ENCODE measurements at places on chromosomes 1 and 21. TPM values are rescaled to one million over a fixed set of nuclear protein-coding genes. Genes with fewer than 3 reads are reported as not detected.

PADI4 gene
- total RNA-seq = 1.9 TPM

DNA sequence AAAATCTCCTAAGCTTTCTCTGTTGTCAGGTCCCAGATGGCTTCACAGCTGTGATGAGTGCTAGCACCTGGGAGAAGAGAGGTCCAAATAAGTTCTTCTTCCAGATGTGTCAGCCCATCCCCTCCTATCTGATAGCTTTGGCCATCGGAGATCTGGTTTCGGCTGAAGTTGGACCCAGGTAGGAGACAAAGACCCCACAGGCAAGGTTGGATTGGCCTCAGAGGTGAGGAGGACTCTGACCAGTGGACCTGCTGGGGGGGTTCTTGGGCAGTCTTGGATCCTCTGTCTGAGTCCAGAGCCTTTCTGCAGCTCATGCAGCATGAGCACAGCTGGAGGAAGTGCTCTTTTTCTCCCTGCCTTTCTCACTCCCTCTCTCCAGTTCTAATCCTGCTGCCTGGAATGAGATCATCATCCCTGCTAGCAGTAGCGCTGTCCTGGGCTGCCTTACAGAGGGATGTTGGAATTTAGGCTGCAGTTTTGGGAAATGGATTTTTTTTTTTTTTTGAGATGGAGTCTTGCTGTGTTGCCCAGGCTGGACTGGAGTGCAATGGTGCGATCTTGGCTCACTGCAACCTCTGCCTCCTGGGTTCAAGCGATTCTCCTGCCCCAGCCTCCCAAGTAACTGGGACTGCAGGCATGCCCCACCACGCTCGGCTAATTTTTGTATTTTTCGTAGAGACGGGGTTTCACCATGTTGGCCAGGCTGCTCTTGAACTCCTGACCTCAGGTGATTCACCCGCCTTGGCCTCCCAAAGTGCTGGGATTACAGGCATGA, 7.1 kb downstream of the RNPEP start:
- no peak for DNase-seq
- H3K27me3 ChIP-seq = no peaks in the 10 kb centered on the region
- peaks cover 4% of the 10 kb centered on the region for H3K4me1 ChIP-seq
- no peak overlapping the region for H3K27ac ChIP-seq
- no peak overlapping the region for H3K4me3 ChIP-seq

- DNase-seq = no peak
- no peak overlapping the region for H3K4me3 ChIP-seq
- H3K27me3 ChIP-seq = no peaks in the 10 kb centered on the region
- H3K4me1 ChIP-seq = peaks cover 50% of the 10 kb centered on the region
- H3K36me3 ChIP-seq = no peaks in the 10 kb centered on the region
Measured at GRCh38 chr1:109824349-109825115, 60.8 kb upstream of the EPS8L3 start.

MECR gene
- total RNA-seq = 37.0 TPM

- H3K27ac ChIP-seq = no peak overlapping the region
- H3K36me3 ChIP-seq = no peaks in the 10 kb centered on the region
- DNase-seq = no peak
- H3K4me1 ChIP-seq = no peaks in the 10 kb centered on the region
- no peaks in the 10 kb centered on the region for H3K27me3 ChIP-seq
Measured at GRCh38 chr1:3193811-3194210, 124.8 kb downstream of the PRDM16 start.

UBE4B gene
- total RNA-seq = 25.6 TPM

GRCh38 chr1:43484367-43484766, 30.6 kb upstream of the HYI start:
- no peaks in the 10 kb centered on the region for H3K4me1 ChIP-seq
- H3K27me3 ChIP-seq = peaks cover 8% of the 10 kb centered on the region
- no peak overlapping the region for H3K27ac ChIP-seq
- peaks cover 8% of the 10 kb centered on the region for H3K36me3 ChIP-seq
- DNase-seq = no peak

TTC34 gene
- total RNA-seq = 0.88 TPM

DNA sequence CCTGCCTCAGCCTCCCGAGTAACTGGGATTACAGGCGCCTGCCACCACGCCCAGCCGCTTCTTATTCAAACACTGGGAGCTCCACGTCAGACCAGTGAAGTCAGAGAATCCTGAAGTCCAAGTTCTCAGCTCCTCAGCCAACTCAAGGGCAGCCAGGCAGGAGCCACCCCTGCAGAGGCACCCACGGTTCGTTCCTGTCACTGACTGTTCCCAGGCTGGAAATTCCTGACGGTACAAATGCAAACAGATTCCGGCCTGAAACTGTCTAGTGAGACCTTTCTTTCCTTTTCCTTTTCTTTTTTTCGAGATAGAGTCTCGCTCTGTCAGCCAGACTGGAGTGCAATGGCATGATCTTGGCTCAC, 11.7 kb downstream of the SLC35E2B start:
- peaks cover 39% of the 10 kb centered on the region for H3K4me1 ChIP-seq
- no peak overlapping the region for H3K27ac ChIP-seq
- H3K4me3 ChIP-seq = no peak overlapping the region
- H3K36me3 ChIP-seq = peaks cover 3% of the 10 kb centered on the region
- no peaks in the 10 kb centered on the region for H3K27me3 ChIP-seq

DNA sequence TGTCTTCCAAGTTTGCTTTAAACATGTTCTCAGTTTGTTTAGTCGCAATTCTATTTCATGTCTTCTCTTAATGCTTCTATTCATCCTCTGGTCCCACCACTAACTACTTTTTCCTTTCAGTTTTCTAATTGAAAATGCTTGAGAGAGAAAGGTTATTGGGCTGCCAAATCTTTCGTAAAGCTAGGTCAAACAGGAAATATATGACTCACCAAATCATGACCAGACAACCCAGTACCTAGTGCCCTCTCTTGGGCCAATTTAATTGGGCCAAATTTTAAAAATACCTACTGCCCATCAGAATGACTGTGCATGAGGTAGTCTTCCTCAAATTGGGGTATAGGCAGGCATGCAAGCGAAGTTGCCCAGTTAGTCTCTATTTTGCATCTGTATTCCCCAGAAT, 295.4 kb upstream of the PBX1 start:
- no peaks in the 10 kb centered on the region for H3K36me3 ChIP-seq
- H3K4me1 ChIP-seq = no peaks in the 10 kb centered on the region
- H3K4me3 ChIP-seq = no peak overlapping the region
- no peak overlapping the region for H3K27ac ChIP-seq
- DNase-seq = no peak
- no peaks in the 10 kb centered on the region for H3K27me3 ChIP-seq

- peaks cover 8% of the 10 kb centered on the region for H3K4me1 ChIP-seq
- no peak for DNase-seq
- H3K4me3 ChIP-seq = no peak overlapping the region
- peaks cover 14% of the 10 kb centered on the region for H3K27me3 ChIP-seq
- no peak overlapping the region for H3K27ac ChIP-seq
- no peaks in the 10 kb centered on the region for H3K36me3 ChIP-seq
Measured at GRCh38 chr1:40650075-40650474, 15.4 kb downstream of the RIMS3 start.

DNA sequence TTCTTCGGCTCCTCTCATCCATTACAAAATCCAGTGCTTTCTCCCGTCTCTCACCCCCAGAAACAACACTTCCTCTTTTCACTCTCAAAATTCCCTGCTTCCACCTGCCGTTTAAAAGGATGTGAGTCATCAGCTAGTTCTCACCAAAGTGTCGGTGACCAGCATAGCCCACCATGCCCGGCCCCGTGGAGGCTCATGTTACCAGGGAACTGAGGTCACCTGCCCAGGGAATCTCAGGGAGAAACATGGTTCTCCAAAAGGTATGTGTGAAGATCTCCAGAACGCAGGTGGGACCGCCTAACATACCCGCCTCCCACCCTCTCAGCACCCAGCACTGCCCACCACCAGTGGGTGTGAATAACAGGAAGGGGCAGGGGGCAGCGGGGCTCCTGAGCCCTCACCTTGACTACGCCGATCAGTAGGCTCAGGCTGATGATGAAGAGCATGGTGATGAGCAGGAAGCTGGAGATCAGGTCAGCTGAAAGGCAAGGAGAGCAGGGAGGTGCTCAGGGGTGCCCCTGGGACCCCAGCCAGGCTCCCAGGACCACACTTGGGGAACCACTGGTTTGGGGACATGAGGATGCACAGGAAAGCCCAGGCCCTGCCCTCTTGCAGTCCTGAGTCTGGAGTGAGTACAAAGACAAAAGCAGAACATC, 16.2 kb downstream of the LAPTM5 start:
- peak overlapping the region; percentile 29 for H3K4me3 ChIP-seq
- DNase-seq = no peak
- no peaks in the 10 kb centered on the region for H3K27me3 ChIP-seq
- peak overlapping the region; percentile 90 for H3K27ac ChIP-seq
- peaks cover 86% of the 10 kb centered on the region for H3K4me1 ChIP-seq

GRCh38 chr1:17763417-17763816, 8.3 kb downstream of the ACTL8 start:
- no peak overlapping the region for H3K27ac ChIP-seq
- no peak overlapping the region for H3K4me3 ChIP-seq
- peaks cover 6% of the 10 kb centered on the region for H3K27me3 ChIP-seq
- no peaks in the 10 kb centered on the region for H3K4me1 ChIP-seq
- H3K36me3 ChIP-seq = peaks cover 8% of the 10 kb centered on the region
- no peak for DNase-seq

DNA sequence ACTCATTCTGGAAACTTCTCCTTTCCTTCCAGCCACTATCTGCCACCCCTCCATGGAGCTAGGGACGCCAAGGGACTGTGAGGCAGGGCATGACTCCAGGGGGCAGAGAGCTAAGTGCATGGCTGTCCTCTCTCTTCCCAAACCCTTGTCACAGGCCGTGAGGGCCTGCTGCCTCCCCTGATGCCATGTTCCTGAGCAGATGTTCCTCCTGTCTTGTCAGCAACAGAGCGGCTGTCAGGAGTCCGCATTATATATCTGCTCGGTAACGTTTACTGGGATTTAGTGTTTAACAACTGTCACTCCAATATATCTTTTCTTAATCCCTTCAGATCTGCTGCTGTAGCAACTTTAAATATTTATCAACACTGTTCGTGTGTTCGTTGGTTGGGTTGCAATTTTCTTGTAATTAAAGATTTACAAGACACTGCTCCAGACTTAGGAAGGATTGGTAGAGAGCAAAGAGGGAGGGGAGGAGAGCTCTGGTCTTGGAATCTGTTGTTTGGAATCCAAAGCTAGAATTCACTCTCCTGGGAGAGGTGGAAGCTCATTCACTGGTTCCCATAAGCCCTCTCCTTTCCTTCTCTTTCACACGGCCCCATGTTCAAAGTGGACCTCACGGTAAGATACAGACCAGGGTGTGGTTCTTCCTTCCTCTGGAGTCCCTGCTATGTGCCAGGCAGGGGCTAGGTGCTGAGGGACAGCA, 76.2 kb downstream of the MDM4 start:
- H3K36me3 ChIP-seq = no peaks in the 10 kb centered on the region
- no peak overlapping the region for H3K27ac ChIP-seq
- no peak for DNase-seq

GRCh38 chr1:64019818-64020217, 183.6 kb upstream of the UBE2U start:
- H3K27me3 ChIP-seq = no peaks in the 10 kb centered on the region
- peak; percentile 3 for DNase-seq
- no peak overlapping the region for H3K27ac ChIP-seq
- peak overlapping the region; percentile 42 for H3K4me3 ChIP-seq
- no peaks in the 10 kb centered on the region for H3K36me3 ChIP-seq

- H3K27me3 ChIP-seq = no peaks in the 10 kb centered on the region
- no peak for DNase-seq
- H3K4me3 ChIP-seq = no peak overlapping the region
- H3K36me3 ChIP-seq = no peaks in the 10 kb centered on the region
Measured at GRCh38 chr1:54298284-54299033, 98.5 kb downstream of the MRPL37 start.

FMO5 gene
- total RNA-seq = 0.46 TPM

- no peak for DNase-seq
- H3K36me3 ChIP-seq = no peaks in the 10 kb centered on the region
- H3K27ac ChIP-seq = no peak overlapping the region
- no peaks in the 10 kb centered on the region for H3K4me1 ChIP-seq
Measured at GRCh38 chr1:47849591-47850261, 147.5 kb downstream of the TRABD2B start.

Measured in activated T-cell treated with anti-CD3 and anti-CD28 coated beads, Interleukin-2, amount 50 U/mL, for 72 hours (primary cell).